ENCODE measurements at places on chromosomes 1 and 21.

- DNase-seq: no peak
Measured at GRCh38 chr1:25524568-25525360, 18.6 kb upstream of the LDLRAP1 start.

- DNase-seq: no peak
Measured at GRCh38 chr1:153763365-153764225, 11.6 kb upstream of the SLC27A3 start.

- no peak for DNase-seq
Measured at GRCh38 chr1:213369465-213369864, 318.4 kb downstream of the RPS6KC1 start.

GRCh38 chr1:52631759-52632331 lies 1.1 kb upstream of the SHISAL2A start:
- DNase-seq: no peak

GRCh38 chr21:36235058-36235582 lies 78.5 kb downstream of the DOP1B start:
- DNase-seq: no peak

DNA sequence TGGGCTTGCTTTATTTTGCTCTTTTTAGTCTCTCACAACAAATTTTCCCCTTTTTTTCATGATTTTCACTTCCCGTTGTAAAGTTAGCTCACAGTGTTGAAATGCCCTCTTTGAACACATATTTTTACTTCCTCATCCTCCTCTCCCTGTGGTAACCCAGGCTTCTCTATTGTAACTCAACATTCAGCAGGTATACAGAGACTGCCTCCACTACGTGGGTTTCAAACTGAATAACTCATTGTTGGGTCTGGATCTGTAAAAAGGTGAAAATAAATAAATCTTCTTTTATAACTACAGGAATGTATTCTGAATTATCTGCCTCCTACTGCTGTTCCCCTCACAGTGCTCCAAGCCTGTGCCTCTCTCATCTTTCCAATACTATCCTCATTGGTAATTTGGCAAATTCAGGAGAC lies 166.4 kb downstream of the RUNX1 start:
- no peak for DNase-seq

DNA sequence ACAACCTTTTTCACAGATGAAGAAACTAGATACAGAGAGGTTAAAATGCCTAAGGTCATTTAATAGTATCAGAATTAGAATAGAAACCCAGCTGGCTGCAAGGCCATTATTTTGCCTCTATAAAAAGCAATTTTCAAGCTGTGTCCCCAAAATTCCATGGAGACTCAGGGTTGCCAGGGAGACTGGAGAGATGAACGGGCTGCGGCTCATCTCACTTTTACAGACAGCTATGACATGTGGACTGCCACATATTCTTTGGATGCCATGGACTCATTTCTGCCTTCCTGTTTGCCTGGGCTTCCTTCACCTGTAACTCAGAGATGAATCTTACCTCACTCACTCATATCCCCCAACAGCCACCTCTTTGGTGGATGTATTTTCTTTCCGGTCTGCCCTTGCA lies 17.0 kb downstream of the TOR1AIP2 start:
- DNase-seq: no peak

DNA sequence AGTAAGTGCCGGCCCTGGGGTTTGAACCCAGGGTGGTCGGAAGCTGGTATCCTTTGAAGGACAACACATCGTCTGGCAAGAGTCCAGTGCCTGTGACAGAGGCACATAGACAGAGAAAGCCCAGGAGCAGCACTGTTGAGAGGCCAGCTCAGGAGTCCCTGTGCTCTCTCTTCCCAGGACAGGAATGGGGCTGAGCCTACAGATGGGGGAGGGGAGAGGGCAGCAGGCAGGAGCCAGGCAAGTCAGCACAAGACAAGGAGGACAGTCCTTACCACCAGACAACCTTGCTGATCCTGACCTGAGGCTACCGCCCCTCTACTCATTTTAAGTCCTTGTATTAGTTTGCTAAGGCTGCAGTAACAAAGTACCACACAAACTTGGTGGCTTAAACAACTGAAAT lies 27.7 kb upstream of the SYT6 start:
- DNase-seq: no peak

DNA sequence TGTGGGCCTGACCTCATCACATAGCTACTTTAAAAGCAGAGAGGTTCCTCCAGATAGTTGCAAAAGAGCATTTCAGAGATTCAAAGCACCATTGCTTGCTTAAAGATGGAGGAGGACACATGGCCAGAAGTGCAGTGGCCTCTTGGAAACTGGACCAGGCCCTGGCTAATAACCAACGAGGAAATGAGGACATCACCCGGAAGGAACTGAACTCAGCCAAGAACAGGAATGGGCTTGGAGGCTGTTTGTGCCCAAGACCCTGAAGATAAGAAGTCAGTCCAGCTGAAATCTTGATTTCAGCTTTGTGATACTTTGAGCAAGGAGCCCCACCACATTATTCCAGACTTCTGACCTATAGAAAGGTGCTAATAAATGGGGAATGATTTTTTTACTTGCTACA lies 437.0 kb downstream of the PTPRC start:
- no peak for DNase-seq

GRCh38 chr1:161070761-161071160 lies 1.1 kb upstream of the ARHGAP30 start:
- DNase-seq: no peak

DNA sequence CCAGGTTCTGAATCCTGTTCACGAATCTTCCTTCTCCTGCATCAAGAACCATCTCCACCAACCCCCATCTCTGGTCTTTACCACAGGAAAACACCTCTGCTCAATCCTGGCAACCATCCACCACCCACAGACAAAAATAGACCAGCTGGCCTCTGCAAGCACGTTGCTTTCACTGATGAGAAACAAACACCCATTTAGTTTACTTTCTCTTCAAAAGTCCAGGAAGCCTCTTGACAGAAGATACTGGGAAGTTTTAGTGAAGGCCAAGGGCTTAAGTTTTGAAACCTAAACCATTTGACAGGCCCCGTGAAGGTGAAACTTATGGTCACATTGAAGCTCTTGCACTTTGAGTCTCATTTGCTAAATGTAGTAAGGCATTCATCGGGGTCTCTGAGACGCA lies 122.6 kb upstream of the PPP2R5A start:
- DNase-seq: no peak

GRCh38 chr1:151888972-151889570 lies 20.2 kb downstream of the THEM4 start:
- DNase-seq: no peak

DNA sequence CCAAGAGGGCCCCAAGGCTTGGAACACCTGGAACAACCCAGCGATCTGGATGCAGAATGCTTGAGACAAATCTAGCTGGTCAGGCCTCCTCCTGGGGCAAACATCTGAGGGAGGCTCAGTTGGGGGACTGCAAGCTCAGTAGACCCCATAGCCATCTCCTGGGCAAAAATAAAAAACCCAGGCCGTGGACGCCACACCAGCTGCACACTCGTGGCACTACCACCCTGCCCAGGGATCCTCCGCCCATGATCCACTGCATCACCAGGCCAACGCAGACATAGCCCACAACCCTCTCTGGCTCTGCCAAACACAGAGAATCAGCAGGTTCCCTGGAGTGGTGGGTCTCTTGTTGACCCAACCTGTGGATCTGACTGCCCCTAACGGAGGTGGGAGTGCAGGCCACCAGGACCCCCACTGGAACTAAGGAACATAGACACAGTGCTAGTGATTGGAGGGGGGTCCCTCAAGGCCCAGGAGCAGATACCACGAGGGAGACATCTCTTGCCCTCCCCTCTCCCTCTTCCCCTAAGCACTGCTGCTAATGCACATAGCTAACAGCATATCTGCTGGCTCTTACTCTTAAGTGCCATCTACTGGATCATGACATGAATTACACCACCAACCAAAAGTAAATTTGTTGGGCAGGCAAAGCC lies 147.2 kb downstream of the CHD1L start:
- no peak for DNase-seq

GRCh38 chr21:29430576-29430975 lies 131.9 kb downstream of the BACH1 start:
- no peak for DNase-seq

GRCh38 chr1:97204468-97204867 lies 482.9 kb downstream of the PTBP2 start:
- no peak for DNase-seq

GRCh38 chr1:5994713-5995621 lies 2.7 kb upstream of the NPHP4 start:
- no peak for DNase-seq

DNA sequence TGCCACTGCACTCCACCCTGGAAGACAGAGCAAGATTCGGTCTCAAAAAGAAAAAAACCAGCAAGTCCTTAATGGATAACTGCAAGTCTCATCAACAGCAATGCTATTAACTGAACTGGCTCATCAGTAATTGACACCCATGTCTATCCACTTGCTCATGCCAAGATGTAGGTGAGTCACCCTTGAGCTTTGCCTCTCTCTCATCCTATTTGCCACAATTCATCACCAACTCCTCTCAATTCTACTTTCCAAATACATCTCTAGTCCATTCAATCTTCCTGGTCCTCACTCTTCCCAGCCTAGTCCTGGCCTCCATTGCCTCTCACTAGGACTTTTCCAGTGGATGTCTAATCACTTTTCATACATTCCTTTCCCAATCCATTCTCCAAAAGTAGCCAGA lies 103.7 kb upstream of the PRMT6 start:
- no peak for DNase-seq

GRCh38 chr21:44872323-44872648 lies 1.2 kb downstream of the PTTG1IP start:
- DNase-seq: no peak

GRCh38 chr1:30823969-30824735 lies 66.6 kb upstream of the LAPTM5 start:
- DNase-seq: peak; percentile 26

GRCh38 chr1:9078015-9078751 lies 8.7 kb upstream of the SLC2A5 start:
- DNase-seq: no peak

GRCh38 chr1:231411036-231411531 lies 11.0 kb downstream of the EGLN1 start:
- no peak for DNase-seq

GRCh38 chr1:111754984-111755330 lies 744 bp upstream of the DDX20 start:
- DNase-seq: no peak
